ENCODE measurements at places on chromosomes 13 and 19. TPM values are rescaled to one million over a fixed set of nuclear protein-coding genes. Genes with fewer than 3 reads are reported as not detected.

The GPR12 gene
- 0.16 TPM for total RNA-seq

The OSCAR gene
- 0.40 TPM for total RNA-seq

The NDUFS7 gene
- total RNA-seq = 120 TPM

The ZNF560 gene
- not detected for total RNA-seq

DNA sequence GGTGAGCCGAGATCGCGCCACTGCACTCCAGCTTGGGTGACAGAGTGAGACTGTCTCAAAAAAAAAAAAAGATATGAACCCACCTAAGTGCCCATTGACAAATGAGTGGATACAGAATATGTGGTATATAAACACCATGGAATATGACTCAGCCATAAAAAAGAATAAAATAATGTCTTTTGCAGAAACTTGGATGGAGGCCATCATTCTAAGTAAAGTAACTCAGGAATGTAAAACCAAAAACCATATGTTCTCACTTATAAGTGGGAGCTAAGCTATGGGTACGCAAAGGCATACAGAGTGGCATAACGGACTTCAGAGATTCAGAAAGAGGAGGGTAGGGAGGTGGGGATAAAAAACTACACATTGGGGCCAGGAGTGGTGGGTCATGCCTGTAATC is 29.5 kb downstream of the PLA2G4C start:
- no peak for ATAC-seq

DNA sequence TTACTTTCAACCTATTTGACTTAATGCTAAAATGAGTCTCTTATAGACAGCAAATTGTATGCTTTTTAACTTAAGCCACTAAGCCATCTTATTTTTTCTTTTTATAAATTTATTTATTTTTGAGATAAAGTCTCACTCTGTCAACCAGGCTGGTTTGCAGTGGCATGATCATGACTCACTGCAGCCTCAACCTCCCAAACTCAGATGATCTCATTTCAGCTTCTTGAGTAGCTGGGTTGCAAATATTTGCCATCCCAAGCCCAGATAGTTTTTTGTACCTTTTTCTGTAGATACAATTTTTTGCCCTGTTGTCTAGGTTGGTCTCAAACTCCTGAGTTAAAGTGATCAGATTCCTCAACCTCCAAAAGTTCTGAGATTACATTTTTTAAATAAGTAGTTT is 27.1 kb downstream of the ZNF714 start:
- ATAC-seq = no peak

DNA sequence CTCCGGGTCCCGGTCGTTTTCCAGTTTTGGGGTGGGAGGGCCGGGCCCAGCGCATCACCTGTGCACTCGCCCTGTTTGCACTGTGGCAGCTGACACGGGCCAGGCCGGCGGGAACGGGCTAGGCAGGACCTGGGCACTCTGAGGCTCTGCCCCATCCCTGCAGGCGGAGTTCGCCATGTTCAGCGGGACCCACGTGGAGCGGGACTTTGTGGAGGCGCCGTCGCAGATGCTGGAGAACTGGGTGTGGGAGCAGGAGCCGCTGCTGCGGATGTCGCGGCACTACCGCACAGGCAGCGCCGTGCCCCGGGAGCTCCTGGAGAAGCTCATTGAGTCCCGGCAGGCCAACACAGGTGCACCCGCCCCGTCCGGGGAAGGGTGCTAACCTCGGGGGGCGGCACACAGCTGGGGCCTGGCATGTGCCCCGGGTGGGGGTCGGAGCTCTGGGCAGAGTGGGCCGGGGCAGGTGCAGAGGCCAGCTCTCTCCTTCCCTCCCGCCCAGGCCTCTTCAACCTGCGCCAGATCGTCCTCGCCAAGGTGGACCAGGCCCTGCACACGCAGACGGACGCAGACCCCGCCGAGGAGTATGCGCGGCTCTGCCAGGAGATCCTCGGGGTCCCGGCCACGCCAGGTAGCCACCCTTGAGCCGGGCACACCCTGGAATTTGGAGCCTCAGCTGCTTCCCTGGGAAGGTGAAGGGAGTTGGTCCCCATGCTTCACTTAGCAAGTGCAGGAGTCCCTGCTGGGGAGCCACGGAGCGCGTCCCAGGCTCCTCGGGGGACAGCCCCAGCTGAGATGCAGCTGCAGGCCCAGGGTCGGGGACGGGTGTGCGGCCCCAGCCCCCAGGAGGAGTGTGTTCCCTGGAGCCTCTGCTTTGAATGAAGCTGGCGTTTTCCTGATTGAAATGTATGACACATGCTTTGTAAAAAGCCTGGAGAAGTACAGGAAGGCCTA is 9.3 kb upstream of the ZNF554 start:
- ATAC-seq = no peak

DNA sequence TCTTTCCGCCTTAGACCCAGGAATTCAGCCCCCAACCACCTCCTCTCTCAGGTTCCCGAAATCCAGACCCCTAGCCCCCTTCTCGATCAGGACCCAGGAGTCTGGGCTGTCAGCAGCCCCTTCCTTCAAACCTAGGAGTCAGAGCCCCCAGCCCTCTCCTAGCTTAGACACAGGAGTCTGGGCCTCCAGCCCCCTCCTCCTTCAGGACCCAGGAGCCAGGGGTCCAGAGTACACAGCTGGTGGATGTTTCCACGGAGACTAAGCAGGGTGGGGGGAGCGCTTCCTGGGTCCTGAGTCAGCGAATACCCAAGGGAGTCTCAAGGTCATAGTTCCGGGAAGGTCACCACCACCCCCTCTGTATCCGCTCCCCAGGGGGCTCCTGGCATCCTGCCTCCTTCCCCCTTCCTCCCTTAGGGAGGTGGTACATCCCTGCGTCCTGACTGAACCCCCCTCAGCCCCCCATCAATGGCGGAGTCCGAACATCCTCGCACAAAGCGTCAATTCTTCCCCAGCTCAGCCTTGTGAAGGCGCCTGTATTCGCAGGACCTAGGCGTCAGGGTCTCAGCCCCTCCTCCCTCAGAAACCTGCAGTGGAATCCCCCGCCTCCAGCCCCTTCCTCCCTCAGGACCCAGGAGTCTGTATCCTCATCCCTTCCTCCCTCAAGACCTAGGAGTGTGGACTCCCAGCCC is 4.6 kb downstream of the CADM4 start:
- no peak for ATAC-seq

DNA sequence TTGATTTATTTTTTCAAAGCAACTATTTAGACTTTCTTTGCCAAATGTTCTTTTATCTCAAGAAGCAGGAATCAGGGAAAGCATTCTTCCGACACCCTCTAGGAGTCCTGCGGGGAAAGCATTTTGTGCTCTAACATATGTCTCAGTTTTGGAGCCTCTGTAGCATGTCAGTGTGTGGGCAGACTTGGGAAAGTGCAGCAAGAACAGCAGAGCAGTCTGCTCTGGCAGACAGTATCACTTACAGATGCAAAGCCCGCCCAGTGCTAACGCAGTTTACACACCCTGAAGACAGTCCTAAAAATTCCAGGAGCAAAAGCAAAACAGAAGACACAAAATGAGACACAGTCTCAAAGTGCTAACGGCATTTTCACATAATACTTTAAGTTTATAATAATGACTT is 393.5 kb downstream of the KLF12 start:
- ATAC-seq = no peak

DNA sequence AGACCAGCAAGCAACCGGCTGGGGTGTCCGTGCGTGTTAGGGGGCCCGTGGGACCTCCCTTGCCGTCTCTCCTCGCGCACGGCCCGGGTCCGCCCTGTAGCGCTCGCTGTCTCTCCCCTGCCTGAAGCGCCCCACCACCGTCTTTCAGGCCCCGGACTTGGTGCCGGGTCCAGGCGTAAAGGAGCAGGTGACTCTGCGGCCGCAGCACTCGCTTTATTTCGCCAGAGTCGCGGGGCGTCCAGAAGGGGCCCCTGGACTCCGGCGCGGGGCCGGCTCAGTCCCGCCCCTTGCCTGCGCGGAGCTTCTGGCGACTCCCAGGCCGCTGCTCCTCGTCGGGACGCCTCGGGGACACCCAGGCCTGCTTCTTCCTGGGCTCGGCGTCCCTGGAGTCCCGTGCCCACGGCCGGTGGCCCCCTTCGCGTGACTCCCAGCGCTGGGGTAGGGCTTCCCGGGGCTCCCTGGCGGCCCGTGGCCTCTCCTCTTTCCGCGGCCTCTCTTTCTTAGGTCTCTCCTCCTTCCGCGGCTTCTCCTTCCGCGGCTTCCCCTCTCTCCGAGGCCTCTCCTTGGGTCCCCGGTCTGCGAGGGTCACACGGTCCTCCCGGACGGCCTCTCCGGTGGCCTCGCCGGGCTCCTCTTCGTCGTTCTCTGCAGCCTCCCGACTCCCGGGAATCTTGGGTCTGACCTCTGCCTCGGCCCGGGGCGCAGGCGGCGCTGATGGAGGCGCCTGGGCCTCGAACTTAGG is 3.1 kb downstream of the AMH start:
- no peak for ATAC-seq

DNA sequence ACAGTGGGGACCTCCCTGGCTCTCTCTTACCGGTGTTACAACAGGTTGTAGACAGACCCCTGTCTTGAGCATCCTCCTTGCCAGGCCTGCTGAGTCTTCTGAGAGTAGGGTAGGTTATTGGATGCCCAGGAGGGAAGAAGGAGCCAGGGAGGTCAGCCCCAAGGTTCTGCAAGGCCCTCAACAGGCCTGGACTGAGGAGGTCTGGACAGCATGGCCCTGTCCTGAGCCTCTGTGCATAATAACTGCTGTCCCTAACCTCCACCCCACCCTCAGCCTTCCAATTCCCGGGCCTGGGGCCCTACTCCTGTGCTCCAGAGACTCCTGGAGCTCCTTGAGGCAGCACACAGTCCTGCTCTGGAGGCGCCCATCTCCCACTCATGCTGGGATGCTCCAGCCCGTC is 336 bp downstream of the CD22 start:
- ATAC-seq = peak; percentile 18

GRCh38 chr19:38675611-38676010 is 28.2 kb downstream of the ACTN4 start:
- peak; percentile 6 for ATAC-seq

DNA sequence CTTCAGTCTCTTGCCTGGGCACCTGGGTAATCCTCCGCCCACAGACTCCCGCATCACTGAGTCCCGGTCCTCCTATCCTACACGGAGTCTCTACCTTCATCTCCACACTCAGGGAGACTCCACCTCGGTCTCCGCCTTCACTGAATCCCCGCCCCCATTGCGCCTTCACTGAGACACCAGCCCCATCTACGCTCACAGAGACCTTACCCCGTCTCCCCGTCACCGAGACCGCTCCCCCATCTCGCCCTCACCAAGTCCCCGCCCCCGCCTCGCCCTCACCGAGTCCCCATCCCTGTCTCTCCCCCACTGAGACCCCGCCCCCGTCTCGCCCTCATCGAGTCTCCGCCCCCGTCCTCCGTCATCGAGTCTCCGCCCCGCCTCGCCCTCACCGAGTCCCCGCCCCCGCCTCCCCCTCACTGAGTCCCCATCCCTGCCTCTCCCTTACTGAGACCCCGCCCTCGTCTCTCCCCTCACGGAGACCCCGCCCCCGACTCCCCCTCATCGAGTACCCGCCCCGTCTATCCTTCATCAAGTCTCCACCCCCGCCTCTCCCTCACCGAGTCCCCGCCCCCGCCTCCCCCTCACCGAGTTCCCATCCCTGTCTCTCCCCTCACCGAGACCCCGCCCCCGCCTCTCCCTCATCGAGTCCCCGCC is 23.1 kb upstream of the ZNF846 start:
- ATAC-seq = peak; percentile 82

- peak; percentile 90 for ATAC-seq
Observed at GRCh38 chr19:32345261-32346207, at the start of gene ZNF507. ZNF507 (plus strand) TSS chr19:32345610; CDS start chr19:32352831, 7,221 bp downstream.

- no peak for ATAC-seq
Observed at GRCh38 chr19:55172741-55173140, 6.3 kb upstream of the DNAAF3 start.

Measured in esophagus mucosa (tissue), 1 donor.